Osteocyte (in vitro differentiated cells): ENCODE measurements at places on chromosomes 2 and 18. TPM values are rescaled to one million over a fixed set of nuclear protein-coding genes. Genes with fewer than 3 reads are reported as not detected.

The CCDC148 gene
- total RNA-seq, result 2.2 and 2.8 TPM in 2 replicates

GRCh38 chr2:38217401-38218188 is 141.6 kb upstream of the CYP1B1 start:
- no peak overlapping the region for H3K4me3 ChIP-seq
- peaks cover 10% of the 10 kb centered on the region for H3K36me3 ChIP-seq
- H3K27me3 ChIP-seq, result peaks cover 7% of the 10 kb centered on the region

- H3K4me1 ChIP-seq, result peaks cover 13% of the 10 kb centered on the region
- DNase-seq, result no peak
- no peaks in the 10 kb centered on the region for H3K36me3 ChIP-seq
- H3K4me3 ChIP-seq, result no peak overlapping the region
- no peaks in the 10 kb centered on the region for H3K27me3 ChIP-seq
Measured at GRCh38 chr2:143741205-143741604, 612.0 kb downstream of the ARHGAP15 start.

GRCh38 chr2:239911641-239912071 is 113.5 kb downstream of the NDUFA10 start:
- H3K27ac ChIP-seq, result no peak overlapping the region
- H3K4me1 ChIP-seq, result no peaks in the 10 kb centered on the region
- peak; percentile 79 for DNase-seq
- no peak overlapping the region for H3K4me3 ChIP-seq
- H3K27me3 ChIP-seq, result no peaks in the 10 kb centered on the region

DNA sequence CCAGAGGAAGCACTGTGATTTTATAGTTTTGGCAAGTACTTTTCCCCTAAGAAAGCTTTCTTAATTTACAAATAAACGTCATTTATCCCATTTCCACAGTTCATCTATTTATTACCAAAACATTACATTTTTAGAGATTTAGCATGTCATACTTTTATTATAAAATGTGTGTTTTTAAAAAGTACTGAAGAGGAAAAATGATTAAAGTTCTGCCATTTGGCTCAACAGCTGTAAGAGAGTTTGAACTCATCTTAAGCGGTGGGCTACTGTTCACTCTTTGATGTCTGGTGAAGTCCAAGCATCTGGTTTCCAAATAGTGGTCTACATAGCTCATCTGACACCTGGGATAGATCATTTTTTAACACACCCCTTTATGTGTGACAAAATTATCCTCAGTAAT is 51.3 kb upstream of the TANC1 start:
- peaks cover 1% of the 10 kb centered on the region for H3K36me3 ChIP-seq
- no peak overlapping the region for H3K27ac ChIP-seq
- no peak for DNase-seq
- H3K4me1 ChIP-seq, result peaks cover 7% of the 10 kb centered on the region

DNA sequence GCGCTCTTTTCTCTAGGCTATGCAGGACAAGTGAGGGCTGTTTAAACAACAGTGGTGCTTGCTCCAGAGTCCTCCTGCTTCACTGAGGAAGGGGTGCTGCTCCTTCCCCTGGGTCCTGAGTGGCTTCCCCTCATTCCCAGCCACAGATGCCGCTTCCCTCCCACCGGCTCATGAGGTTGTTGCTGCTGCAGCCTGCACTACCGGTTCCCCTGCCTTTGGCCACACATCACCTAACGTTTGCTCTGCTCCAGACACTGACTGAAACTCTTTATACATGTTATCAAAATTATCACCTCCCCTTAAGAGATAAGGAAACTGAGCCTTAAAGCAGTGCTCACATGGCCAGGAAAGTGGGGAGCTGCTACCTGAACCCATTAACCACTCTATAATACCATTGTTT is 130.8 kb upstream of the LGALSL start:
- H3K4me1 ChIP-seq, result no peaks in the 10 kb centered on the region
- peaks cover 9% of the 10 kb centered on the region for H3K27me3 ChIP-seq
- H3K4me3 ChIP-seq, result no peak overlapping the region
- H3K27ac ChIP-seq, result no peak overlapping the region
- H3K36me3 ChIP-seq, result no peaks in the 10 kb centered on the region

The ASB18 gene
- total RNA-seq, result not detected in 2 replicates

DNA sequence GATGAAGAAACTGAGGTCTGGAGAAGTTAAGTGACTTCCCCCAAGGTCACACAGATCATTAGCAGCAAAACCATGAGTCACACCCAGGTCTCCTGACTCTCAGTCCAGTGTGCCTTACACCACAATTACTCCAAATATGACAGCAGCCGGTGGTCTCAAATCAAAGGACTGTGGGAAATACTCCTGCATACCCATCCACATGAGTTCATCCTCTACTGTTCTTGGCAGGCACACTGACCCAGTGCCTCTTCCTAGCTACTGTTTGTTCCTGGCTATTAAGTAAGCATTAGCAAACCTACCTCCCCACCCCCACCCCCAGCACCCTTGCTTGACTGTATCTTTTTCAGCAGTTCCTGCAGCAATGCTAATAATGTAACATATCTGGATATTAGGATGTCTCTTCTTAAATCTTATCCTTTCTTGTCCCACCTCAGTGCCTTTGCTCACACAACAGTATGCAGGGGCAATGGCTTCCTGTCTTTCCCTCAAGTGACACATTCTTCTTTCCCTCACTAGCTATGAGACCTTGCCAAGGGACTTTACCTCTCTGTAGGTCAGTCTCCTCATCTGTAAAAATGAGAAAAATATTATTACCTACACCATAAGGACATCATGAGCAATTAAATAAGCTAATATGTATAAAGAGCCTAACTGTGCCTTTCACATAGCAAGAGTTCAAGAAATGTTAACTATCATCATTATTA is 46.2 kb downstream of the FAM98A start:
- peaks cover 4% of the 10 kb centered on the region for H3K36me3 ChIP-seq
- DNase-seq, result no peak
- H3K27me3 ChIP-seq, result peaks cover 2% of the 10 kb centered on the region

DNA sequence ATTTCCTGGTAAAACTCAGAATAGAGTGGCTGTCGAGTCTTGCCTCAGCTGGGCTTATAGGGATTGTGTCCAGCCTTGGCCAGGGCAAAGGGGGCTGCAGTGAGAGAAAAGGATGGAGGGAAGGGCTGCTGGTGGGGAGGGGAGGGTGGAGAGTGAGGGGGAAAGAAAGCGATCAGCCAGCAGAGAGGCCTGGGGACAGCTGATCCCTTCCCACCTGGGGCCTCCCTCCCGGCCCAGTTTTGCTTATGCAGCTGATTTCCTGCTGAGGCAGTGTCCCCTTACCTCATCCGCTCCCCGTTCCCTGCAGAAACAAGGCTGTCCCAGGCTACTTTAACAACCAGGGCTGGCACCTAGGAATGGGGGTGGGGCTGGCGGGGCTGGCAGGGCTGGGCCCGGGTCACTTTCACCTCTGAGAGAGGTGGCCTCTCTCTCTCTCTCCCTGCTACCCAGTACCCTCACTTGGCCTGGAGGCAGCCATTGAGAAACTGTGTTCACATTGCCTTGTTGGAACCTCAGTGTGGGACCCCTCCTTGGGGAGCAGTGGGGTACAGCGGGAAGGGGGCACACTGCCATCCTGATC is 12.2 kb upstream of the GMPPA start:
- peaks cover 1% of the 10 kb centered on the region for H3K4me1 ChIP-seq
- no peak overlapping the region for H3K4me3 ChIP-seq
- H3K36me3 ChIP-seq, result peaks cover 3% of the 10 kb centered on the region
- H3K27ac ChIP-seq, result no peak overlapping the region

DNA sequence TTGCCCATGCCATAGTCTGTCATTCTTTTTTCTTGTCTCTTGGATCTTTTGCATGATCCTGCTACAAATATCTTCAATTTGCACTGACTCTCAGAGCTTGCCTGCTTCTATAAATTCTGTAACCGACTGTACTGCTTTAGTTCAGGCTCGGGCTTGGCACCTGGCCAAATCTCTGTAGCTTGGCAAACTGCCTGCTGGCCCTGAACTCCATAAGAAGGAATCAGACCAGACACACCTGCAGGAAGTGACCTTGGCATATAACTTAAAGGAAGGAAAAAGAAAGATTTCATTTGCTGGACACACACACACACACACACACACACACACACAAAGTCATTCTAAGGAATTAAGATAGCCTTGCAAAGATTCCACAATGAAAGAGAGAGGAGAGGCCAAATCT is 291.2 kb upstream of the DDX18 start:
- no peak overlapping the region for H3K27ac ChIP-seq
- H3K4me3 ChIP-seq, result no peak overlapping the region
- DNase-seq, result no peak
- no peaks in the 10 kb centered on the region for H3K27me3 ChIP-seq
- no peaks in the 10 kb centered on the region for H3K4me1 ChIP-seq

DNA sequence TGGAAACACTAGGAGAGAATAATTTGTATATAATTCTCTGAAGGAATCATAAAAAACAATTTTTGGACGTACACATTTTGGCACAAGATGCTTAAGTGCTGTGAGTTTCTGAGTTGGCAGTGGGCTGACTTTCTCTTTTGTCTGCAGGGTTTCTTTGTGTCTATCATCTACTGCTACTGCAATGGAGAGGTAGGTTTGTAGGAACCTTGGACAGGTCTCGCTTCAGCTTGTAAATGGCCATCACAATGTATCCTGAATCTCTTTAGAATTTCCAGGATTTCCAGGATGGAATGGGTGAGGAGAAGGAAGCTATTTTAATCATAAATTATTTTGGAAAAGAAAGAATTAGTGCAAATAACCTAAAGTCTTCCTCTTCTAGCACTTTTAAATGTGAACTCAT is 83.9 kb downstream of the PTH2R start:
- H3K36me3 ChIP-seq, result no peaks in the 10 kb centered on the region
- H3K27ac ChIP-seq, result no peak overlapping the region
- peaks cover 3% of the 10 kb centered on the region for H3K4me1 ChIP-seq
- no peak for DNase-seq
- peaks cover 2% of the 10 kb centered on the region for H3K27me3 ChIP-seq

GRCh38 chr2:151361674-151362370 is 4.4 kb downstream of the TNFAIP6 start:
- no peak overlapping the region for H3K4me3 ChIP-seq
- DNase-seq, result no peak
- H3K27ac ChIP-seq, result no peak overlapping the region
- no peaks in the 10 kb centered on the region for H3K27me3 ChIP-seq

GRCh38 chr2:175854129-175854528 is 147.9 kb downstream of the LNPK start:
- no peak for DNase-seq
- H3K27ac ChIP-seq, result no peak overlapping the region
- no peaks in the 10 kb centered on the region for H3K36me3 ChIP-seq

GRCh38 chr2:233830111-233830802 is 24.1 kb downstream of the HJURP start:
- peaks cover 4% of the 10 kb centered on the region for H3K27me3 ChIP-seq
- H3K4me1 ChIP-seq, result peaks cover 8% of the 10 kb centered on the region
- H3K27ac ChIP-seq, result no peak overlapping the region
- H3K4me3 ChIP-seq, result no peak overlapping the region
- no peaks in the 10 kb centered on the region for H3K36me3 ChIP-seq

DNA sequence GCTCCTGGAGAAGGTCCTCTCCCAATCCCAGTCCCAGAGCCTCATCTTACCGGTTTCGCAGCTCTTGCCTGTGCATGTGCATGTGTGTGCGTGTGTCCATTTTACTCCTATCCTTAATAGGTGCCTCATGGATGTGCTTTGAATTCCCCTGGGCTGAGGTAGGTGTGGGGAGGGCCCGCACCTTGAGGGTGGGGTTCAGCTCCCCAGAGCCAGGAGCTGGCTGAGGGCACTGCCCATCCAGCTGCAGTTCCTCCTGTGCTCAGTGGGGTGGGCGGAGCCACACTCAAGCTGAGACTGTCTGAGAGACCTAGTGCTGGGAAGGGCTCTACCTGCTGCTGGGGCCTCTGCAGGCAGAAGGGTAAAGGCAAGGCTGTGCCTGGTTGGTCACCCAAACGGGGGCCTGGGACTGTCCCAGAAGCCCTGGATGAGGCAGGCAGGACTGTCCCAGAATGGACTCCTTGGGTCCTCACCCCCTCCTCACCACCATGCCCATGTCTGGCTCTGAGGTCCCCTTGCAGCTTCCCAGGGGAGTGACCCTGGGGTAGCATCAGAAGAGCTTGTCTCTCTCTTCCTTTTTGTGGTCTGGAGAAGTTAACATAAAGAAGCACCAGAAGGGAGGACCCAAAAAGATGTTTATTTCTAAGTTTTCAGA is 8.9 kb downstream of the GDF7 start:
- peaks cover 6% of the 10 kb centered on the region for H3K36me3 ChIP-seq
- no peak overlapping the region for H3K4me3 ChIP-seq
- no peak for DNase-seq
- H3K27me3 ChIP-seq, result no peaks in the 10 kb centered on the region
- peaks cover 20% of the 10 kb centered on the region for H3K4me1 ChIP-seq
